ENCODE measurements at places on chromosomes 11 and 22. TPM values are rescaled to one million over a fixed set of nuclear protein-coding genes. Genes with fewer than 3 reads are reported as not detected.
A peak's percentile ranks its signal among the peaks of the same experiment; 100 is the strongest.

- DNase-seq = peak; percentile 61
These were observed 23.0 kb downstream of the C22orf23 start for GRCh38 chr22:37930270-37930951.

- DNase-seq = no peak
These were observed 775.6 kb downstream of the BRD1 start for GRCh38 chr22:49052023-49052538.

- DNase-seq = no peak
These were observed 46.8 kb downstream of the PAMR1 start for GRCh38 chr11:35478471-35479091.

GRCh38 chr11:101555366-101555765 lies 28.4 kb downstream of the TRPC6 start:
- no peak for DNase-seq

- peak; percentile 83 for DNase-seq
These were observed 8.8 kb upstream of the MED17 start for GRCh38 chr11:93775289-93775688.

GRCh38 chr11:120135838-120136237 lies 2.1 kb downstream of the TRIM29 start:
- no peak for DNase-seq

Gene FAT3
- total RNA-seq = 78.0 TPM

Gene SCUBE1
- total RNA-seq = 3.2 TPM

Gene CALCA
- total RNA-seq = 1.9 TPM

DNA sequence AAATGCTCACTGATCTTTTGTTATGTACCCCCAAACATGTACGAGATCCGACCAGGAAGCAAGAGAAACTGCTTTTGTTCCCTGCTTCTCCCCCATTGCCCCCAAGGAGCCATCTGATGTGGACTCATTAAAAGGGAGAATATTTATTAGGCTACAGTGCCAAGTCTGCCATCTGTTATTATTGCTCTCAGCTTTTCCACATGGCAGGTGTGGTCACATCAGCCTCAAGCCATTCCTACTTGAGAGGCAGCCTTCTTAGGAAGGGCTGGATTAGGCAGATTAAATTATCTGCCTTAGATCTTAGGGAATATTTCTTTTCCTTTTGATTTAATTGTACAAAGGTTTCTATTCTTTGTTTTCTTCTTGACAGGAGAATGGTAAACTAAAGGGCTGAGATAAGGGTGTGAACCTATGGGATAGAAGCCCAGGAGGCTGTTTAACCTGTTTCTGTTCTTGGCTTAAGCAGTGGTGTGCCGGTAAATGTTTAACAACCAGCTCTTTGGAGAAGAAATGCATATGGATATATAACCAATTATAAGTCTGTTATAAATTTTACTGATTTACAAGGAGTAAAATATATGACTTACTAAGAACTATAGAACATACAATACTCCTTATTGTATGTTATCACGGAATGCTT lies 88.8 kb downstream of the PDHX start:
- no peak for DNase-seq

Gene INSC
- total RNA-seq = 1.5 TPM

DNA sequence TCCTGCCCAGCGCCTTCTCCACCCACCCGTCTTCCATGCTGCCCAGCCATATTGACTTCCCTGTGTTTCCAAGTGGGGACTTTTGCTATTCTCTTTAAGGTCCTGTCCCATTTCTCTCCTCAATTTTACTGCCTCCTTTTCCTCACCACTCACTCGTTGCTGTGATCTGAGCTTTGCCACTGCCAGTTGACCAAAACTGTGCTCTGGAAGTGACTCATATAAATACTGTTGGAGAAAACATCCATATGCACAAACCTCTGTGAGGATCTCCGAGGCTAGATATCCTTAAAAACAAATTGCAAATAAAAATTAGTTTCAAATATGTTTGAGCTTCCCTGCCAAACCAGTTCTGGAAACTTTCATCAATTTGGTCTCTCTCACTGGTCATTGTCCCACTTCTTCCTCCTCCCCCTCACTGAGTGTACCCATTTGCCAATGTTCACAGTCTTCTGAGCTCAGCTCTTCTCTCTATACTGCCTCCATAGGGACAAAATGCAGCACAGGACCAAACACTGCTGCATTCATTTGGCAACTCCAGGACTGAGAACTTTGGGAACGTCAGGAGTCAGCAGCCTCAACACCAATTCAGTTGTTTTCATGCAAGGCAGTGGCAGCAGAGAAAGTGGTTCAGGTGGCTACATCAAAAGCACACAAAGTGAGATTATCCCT lies 34.0 kb upstream of the MMP13 start:
- no peak for DNase-seq

DNA sequence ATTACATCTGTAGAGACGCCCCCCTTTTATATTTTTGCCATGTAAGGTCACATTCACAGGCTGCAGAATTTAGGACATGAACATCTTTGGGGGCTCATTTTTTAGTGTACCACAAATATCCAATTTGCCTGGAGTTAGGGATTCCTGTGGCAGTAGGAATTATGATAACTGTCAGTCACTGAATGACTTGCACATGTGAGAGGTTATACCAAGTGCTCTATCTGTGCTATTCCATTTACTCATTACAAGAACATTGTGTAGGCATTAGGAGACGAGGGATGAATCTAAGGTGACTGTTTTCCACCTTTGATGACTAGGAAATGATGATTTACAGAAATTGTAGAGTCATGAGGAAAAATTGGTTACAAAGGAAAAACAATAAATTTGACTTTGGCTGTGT lies 79.3 kb downstream of the LIF start:
- no peak for DNase-seq

- DNase-seq = no peak
These were observed 52.3 kb downstream of the RASSF10 start for GRCh38 chr11:13061294-13061990.

GRCh38 chr22:17707526-17707925 lies 66.7 kb downstream of the BID start:
- no peak for DNase-seq

- DNase-seq = no peak
These were observed 12.3 kb upstream of the NXPE4 start for GRCh38 chr11:114607753-114608459.

DNA sequence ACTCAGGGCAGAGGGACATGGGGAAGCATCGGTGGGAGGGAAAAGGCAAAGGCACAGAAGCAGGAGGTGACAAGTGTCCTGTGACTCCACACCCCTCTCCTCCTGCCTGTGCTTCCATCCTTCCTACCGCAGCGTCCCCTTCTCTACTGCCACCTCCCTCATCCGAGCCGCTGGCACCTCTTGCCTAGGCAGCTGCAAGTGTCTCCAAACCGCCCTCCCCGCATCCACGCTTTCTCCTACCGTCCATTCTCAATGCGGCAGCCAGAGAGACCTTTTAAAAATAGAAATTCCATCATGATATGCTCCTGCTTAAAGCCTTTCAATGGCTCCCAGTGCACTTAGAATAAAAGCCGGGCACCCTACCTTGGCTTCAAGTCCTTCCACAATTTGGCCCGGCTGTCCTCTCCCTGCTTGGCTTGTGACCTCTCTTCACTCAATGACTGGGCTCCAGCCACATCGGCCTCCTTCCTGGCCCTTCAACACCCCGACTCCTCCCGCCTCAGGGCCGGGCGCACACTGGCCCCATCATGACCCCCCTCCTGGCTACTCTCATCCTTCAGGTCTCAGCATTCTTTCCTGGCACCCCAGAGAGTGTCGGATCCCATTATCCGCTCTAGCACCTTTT lies 16.5 kb downstream of the LRRC10B start:
- no peak for DNase-seq

DNA sequence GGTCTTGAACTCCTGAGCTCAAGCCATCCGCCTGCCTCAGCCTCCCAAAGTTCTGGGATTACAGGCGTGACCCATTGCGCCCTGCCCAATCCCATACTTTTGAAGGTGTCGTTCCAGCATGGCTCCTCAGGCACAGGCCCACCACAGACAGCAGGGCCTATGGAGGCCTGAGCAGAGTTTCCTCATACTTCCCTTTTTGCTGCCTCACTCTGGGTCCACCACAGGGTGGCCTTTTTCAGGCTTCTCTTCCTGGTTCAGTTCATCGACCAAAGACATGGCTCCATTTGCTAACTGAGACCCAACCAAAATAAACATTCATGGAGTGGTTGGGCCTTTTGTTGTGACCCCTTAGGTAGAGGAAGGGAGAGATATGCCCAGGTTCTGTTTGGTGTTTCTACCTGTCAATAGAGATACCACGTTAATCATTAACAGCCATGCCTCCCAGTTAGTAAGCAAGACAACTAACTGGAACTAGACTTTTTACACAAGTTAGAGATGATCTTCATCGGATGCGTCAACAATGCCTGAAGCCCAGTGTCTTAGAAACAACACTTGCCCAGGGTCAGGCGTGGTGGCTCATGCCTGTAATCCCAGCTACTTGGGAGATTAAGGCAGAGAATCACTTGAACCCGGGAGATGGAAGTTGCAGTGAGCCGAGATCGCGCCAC lies 35.1 kb downstream of the TRIOBP start:
- DNase-seq = no peak

All from GM23338 (cell line).